Uterus (tissue), 4 donors: ENCODE measurements at places on chromosomes 2 and 18.
A peak's percentile ranks its signal among the peaks of the same experiment; 100 is the strongest.

GRCh38 chr2:163572850-163573249 lies 163.0 kb downstream of the FIGN start:
- no peak for DNase-seq

GRCh38 chr2:240248721-240249422 lies 108.4 kb upstream of the OTOS start:
- DNase-seq = no peak

GRCh38 chr2:10343191-10343590 lies 40.5 kb downstream of the HPCAL1 start:
- no peak for DNase-seq

DNA sequence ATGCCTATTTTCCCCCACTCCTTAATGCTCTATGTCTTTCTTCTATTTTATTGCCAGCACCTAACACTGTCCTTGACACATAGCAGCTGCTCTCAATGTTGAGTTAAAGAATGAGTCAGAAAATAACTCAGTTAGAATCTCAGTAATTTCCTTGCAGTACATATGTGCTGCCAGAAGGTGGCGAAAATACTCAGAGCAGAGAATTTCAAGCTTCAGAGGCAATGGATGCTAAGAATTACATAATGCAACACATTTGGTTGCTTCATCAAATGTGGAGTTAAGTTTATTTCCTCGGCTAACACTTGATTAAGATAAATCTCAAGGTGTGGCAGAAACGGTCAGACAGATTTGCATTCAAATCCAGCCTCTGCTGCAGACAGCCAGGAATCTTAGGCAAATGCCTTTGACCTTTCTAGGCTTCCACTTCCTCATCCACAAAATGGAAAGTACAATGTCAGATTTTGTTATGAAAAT lies 105.6 kb downstream of the VSNL1 start:
- peak; percentile 47 for DNase-seq

DNA sequence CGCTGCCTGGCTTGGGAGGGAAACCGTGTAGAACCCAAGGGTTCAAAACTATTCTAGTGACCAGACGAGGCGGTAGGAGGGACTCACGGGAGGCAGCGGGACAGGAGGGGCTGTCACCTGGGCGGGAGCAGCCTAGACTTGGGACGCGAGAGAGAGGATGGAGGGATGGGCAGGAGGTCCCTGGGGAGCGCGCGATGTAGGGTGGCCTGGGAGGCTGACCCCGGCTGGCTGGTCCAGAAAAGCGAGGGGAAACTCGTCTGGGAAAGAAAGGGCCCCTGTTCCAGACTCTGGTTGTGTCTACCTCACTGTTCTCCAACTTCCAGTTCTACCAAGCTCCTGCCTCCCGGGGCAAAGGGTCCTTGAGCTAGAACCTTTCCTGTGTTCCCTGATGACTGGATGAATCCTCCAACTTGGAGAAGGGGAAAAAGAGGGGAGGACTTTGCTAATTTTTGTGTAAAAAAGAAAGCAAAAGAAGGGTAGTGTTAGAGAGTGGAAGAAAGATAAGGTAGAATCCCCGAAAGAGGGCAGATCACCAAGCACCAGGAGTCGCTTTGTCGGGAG lies 1.4 kb downstream of the DOK6 start:
- DNase-seq = no peak

DNA sequence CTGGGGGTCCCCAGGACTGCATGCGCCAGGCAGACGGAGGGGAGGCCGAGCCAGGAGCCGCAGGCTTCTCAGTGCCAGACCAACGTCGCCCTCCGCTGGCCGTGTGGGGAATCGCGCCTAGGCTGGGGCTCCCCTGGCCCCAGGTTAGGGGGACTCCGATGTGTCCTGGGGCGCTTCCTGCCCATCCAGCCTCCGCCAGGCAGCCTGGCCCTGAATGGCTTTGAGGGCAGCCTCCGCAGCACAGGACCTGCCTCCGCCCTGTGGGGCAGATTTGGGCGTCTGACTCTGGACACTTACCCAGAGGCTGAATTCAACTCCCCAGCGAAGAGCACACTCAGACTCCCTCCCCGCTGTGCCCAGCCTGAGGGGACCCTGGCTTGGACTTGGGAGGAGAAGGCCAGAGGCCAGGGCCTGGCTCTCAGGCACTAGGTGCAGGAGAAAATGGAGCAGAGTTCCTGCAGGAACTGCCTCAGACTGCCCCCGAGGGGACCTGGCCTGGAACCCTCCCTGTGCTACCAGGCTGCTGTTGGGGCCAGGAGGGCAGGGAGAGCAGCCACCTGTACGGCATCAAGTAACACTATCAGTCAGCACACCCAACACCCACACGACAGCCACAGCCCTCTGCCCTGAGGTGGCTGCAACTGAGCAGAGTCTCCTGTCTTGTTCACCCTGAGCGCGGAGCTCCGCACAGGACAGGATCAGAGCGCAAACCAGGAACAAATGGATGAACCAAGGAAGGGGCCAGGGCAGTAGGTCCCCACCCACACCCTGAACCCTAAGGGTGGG lies 597 bp upstream of the TEKT4 start:
- no peak for DNase-seq

DNA sequence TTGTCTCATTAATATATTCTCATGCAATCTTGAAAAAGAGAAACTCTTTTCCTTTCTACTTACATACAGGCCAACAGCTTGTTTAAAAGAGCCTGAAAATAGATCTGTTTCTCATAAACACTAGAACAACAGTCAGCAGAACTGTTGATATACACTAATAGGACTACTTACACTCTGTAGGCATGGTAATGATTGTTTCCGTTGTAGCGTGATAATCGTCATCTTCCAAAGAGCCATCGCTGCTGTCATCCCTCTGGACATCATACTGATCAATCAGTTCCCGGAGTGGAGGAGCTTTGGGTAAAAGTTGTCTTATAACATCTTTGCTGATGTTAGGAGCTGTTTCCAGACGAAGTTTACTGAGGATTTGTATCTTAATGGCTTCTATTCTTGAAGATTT lies 476 bp downstream of the MSTN start:
- DNase-seq = no peak

DNA sequence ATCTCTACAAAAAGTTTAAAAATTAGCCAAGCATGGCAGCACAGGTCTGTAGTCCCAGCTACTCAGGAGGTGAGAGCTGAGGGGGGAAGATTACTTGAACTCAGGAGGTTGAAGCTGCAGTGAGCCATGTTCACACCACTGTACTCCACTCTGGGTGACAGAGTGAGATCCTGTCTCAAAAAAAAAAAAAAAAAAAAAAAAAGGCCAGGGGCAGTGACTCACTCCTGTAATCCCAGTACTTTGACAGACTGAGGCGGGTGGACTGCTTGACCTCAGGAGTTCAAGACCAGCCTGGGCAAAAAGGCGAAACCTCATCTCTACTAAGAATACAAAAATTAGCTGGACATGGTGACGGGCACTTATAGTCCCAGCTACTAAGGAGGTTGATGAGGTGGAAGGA lies 37.0 kb downstream of the PUM2 start:
- DNase-seq = no peak

- no peak for DNase-seq
Observed at GRCh38 chr2:176114120-176114929, 2.3 kb upstream of the HOXD10 start.

GRCh38 chr18:37836071-37836970 lies 270.7 kb upstream of the CELF4 start:
- DNase-seq = no peak

DNA sequence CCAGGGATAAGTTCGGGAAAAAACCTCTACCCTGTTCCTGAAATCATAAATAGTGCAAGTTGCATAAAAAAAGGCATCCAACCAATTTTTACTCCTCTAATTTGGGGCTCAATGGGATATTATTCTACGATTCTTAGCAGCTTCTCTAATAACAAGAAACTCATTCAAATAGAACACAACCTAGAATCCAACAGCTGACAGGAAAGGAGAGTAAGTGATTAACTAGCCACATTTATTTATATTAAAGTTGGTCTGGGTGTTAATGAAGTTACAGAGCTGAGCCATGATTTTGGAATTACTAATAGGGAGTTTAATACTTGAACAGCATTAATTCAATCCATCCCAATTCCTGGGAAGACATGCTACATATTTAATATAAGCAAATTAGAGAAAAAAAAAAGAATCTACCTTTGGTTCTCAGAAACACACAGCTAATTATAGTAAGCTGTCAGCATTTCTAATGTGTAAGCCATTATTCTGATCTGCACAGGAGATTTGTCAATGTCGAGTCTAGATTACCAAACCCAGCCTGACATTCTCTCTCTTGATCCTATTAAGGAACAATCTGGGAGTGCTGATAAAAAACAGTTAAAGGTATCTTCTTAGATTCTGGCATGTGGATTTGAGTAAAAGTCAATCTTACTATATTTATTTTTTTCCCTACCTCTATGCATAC lies 267.7 kb downstream of the NBAS start:
- no peak for DNase-seq

- DNase-seq = no peak
Observed at GRCh38 chr2:144383571-144384100, 136.3 kb downstream of the ZEB2 start.

DNA sequence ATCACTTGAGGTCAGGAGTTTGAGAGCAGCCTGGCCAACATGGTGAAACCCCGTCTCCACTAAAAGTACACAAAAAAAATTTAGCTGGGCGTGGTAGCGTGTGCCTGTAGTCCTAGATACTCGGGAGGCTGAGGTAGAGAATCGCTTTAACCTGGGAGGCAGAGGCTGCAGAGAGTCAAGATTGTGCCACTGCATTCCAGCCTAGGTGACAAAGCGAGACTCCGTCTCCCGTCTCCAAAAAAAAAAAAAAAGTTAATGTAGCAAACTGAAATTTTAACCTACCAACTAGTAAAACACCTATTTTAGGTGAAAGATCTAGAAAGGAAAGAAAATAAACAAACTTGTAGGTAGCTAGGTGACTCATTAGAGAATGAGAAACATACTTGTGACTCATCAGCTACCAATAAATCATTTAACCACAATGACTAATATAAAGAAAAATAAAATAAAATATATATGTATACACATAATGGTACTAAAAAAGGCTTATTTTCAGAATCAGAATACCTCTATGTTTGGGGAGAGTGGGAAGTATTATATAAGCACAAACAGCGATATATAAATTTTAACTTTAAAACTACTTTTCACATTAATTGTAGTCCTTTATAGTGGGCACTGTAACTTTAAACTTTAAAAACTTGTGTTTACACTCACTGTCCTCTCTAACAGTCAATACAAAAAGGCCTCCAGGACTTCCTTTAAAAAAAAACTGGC lies 36.6 kb downstream of the DARS1 start:
- no peak for DNase-seq

DNA sequence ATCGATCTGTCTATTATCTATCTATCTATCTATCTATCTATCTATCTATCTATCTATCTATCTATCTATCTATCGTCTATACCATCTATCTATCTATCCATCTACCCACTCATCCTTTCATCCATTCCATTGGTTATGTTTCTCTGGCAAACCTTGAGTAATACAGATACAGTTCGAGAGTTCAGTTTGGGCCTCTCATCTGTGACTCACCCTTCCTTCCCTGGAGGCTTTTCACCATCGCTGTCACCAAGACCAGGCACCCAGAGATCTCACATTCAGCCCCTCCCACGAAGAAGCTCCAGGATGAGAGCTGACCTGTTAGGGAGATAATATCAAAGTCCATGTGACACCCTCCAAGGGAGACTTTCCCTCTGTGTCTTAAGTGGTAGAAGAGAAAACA lies 164.1 kb upstream of the CELF4 start:
- no peak for DNase-seq

- no peak for DNase-seq
Observed at GRCh38 chr18:67518566-67518965, 2.0 kb upstream of the DSEL start.

DNA sequence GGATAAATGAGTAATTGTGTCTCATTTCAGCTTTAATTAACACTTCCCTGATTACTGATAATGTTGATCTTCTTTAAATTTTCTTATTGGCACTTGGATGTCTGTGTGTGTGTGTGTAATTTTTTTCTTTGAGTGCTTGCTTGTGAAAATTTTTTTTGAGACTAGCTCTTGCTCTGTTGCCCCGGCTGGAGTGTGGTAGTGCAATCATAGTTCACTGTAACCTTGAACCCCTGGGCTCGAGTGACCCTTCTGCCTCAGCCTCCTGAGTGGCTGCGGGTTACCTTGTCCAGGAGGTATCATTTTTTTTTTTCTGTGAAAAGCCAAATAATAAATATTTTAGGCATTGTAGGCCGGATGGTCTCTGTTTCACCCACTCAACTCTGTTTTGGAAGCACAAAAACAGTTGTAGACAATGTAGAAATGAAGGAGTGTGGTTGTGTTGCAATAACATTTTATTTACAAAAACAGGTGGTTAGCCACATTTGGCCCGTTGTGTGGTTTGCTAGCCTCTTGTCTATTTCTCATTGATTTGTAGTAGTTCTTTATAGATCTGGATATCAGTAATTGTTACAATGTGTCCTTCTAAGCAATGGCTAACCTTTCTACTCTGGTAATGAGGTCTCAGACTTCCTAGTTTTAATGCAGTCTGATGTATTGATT lies 7.9 kb downstream of the IL1RL2 start:
- DNase-seq = no peak

GRCh38 chr2:179619947-179620467 lies 241.4 kb downstream of the ZNF385B start:
- no peak for DNase-seq

- DNase-seq = no peak
Observed at GRCh38 chr2:26456440-26457250, 21.3 kb downstream of the OTOF start.

DNA sequence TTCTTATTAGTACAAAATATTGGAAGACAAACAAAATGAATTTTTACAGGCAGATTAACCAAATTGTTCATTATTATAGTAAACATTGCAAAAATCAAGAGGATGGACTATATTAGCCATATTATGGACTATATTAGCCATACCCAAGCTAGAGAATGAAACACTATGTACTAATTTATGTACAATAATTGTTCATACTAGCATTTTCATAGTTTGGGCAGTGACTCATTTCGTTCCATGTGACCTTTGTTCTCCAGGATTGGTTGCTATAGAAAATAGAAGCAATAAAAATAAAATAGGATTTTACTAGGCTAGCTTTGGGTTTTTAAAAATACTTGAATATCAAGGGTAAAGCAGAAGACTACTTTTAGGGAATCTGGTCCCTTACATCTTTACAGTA lies 176.8 kb downstream of the ZEB2 start:
- no peak for DNase-seq

DNA sequence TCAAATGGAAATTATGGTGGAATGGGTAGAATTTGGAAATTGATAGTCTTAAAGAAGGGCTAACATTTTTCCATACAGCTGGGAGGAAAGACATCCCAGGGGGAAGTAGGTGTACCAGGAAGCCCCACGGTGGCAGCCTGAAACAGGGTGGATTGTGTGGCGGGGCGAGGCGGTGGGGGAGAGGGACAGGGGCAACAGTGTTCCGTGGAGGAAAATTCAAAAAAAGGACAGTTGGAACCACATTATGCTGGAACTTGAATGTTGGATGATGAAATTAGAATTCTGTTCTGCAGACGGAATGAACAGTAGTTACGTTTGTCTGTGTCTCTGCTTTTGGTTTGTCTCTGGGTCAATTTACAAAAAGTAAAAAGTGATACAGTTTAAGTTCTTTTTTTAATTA lies 10.6 kb upstream of the CIB4 start:
- no peak for DNase-seq

DNA sequence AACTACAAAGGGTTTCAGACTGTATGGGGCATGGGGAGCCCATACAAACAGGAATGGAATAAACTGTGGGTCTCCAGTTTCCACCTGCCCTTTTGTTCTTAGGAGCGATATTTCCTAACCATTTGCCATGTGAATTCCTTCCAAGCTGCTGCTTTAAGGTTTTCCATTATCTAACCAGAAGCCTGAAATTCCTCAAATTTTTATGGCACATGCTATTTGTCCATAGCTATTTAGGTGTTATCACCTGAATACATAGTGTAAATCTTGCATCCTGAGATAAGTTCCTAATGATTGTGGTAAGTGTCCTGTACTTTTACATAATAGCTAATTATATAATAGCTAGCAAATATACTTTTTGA lies 17.4 kb upstream of the PAIP2B start:
- DNase-seq = no peak
